ENCODE measurements at places on chromosomes 11 and 22.

- DNase-seq: peak; percentile 40
Measured at GRCh38 chr11:113113801-113114704, 152.8 kb downstream of the NCAM1 start.

- DNase-seq: no peak
Measured at GRCh38 chr22:32325416-32325801, 32.3 kb upstream of the RFPL3 start.

DNA sequence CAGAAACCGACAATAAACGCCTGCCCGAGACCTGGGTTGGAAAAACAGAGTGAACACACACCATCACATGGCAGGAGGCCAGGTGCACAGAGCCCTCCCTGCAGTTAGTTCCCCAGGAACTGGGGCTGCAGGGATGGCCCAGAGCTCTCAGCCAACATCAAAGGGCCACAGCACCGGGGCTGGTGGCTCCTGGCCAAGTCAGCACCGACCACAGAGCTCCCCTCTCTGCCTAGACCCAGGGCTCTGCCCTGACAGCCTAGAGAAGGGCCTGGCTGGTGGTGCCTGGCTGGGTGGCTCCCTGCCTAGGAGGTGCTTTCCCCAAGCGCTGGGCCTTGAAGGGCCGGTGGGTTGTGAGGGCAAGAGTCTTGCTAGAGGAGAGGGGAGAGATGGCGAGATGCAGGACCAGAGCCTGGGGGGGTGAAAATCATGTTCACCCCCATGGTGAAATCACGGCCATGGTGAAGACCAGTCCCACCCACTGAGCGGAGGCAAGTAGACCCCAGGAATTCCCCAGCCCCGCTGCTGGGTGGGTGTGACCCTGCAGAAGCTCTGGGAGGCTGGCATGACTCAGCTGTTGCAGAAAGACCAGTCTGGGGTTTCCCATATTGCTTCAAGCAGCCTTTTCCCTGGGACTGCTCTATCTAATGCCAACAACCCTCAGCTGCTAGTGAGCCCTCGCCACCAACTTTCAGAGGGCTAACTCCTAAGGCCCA is 7.2 kb upstream of the BID start:
- peak; percentile 90 for DNase-seq

DNA sequence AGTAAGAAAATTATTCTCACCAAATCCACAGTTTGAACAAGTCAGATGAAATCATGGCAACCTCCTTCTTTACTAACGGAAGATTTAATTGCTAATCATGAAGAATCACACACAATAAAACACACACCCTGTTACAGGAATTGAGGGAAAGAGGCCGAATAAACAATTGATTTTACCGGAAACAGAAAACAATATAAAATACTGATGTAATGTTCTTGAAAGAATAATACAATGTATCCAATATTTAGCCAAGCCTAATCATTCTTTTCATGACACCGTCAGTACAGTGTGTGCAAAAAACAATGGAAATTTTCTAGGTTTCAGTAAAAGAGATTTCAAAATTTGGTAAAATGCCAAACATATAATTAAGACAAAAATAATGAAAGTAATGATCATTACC is 23.4 kb downstream of the ASRGL1 start:
- DNase-seq: no peak

DNA sequence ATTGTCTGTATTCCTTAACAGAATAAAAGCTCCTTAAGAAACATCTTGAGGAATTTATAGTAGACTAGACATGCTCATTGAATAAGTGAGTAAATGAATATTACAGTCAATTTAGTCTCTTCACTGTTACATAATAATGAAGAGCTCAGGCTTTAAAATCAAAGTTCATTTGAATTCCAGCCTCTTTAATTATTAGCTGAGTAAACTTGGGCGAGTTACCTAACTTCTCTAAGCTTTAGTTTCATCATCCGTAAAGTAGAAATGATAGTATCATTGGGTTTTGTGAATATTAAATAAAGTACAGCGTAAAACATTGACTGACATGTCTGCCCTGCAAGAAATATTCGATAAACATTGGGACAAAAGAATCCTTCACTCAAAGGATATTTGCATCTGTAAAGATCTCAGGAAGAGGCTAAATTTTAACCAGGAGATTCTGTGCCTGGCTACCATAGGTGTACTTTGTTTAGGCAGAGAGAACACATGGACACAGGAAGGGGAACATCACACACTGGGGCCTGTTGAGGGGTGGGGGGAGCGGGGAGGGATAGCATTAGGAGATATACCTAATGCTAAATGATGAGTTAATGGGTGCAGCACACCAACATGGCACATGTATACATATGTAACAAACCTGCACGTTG is 15.2 kb upstream of the BBOX1 start:
- DNase-seq: no peak

- no peak for DNase-seq
Measured at GRCh38 chr11:87454241-87454640, 416.5 kb downstream of the TMEM135 start.

DNA sequence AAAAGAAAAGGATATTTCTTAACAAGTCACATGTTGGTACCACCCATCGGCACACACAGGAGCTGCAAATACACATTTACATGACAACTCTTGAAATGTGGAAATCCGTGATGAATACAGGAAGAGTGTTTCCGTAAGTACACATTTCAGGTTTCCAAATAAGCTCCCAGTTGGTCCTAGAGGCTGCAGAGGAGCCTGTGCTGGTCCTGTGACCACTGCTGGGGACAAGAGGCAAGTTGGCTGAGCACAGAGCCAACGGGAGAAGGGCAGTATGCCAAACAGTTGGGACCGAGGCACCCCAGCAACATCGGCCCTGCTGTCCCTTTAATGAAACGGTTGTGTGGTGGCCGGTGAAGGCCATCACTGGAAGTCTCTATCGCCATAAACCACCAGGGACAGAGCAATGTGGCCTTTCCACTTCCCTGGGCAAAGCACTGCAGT is 38.5 kb upstream of the ARFGAP3 start:
- DNase-seq: no peak

GRCh38 chr11:69001243-69002081 is 11.6 kb downstream of the MRGPRF start:
- DNase-seq: no peak

DNA sequence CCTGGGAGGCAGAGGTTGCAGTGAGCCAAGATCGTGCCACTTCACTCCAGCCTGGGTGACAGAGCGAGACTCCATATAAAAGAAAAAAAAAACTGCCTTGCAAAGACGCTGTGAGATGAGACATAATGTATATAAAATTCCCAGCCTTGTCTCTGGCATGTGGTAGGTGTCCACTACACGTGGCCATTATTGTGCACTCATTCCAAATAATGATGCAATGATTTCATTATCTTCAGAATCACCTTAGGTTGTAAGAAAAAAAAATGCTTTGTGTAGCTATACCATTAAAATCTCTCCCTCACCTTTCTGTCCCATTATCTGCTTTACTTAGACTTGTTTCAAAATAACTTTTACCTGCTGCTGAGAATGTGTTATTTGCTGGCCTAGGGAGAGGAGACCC is 41.6 kb downstream of the C11orf96 start:
- no peak for DNase-seq

GRCh38 chr11:120610111-120610510 is 98.6 kb downstream of the GRIK4 start:
- no peak for DNase-seq

DNA sequence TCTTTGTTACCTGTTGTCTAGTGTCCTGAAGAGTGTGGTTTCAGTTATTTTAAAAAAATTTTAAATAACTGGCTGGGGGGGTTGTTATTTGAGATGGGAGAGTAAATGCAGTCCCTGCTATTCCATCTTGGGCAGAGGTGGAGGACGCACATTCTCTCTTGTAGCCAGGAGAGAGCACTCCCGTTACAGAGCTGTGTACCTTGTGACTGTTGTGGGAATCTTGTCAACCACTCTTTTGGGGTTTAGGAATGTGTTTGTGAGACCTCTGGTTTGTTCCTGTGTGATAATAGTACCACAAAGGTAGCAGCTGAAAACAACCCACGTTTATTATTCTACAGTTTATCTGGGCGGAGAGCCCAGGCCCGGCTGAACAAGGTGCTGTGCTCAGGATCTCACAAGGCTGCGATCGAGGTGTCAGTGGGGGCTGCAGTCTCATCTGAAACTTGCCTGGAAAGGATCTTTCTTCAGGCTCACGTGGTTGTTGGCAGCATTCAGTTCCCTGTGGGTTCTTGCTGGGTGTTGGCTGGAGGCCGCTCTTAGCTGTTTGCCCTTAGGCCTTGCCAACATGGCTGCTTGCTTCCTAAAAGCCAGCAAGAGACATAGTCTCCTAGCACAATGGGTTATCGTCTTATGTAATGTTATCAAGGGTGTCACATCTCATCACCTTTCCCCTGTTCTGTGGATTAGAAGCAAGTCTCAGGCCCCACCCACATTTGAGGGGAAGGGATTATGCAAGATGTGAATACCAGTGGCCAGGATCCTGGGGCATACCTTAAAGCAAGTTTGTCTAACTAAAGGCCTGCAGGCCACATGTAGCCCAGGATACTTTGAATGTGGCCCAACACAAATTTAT is 20.6 kb downstream of the IGHMBP2 start:
- no peak for DNase-seq

DNA sequence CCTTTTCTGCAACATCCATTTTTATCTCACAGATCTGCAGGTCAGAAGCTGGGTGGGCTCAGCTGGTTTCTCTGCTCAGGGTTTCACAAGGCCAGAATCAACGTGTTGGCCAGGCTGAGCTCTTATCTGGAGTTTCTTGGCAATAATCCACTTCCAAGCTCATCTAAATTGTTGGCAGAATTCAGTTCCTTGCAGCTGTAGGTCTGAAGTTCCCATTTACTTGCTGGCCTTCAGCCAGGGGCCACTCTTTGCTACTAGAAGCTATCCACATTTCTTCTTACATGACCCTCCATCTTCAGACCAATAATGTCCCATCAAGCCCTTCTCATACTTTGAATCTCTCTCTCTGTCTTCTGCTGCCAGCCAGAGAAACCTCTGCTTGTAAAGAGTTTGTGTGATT is 103.5 kb downstream of the WNT11 start:
- DNase-seq: no peak

DNA sequence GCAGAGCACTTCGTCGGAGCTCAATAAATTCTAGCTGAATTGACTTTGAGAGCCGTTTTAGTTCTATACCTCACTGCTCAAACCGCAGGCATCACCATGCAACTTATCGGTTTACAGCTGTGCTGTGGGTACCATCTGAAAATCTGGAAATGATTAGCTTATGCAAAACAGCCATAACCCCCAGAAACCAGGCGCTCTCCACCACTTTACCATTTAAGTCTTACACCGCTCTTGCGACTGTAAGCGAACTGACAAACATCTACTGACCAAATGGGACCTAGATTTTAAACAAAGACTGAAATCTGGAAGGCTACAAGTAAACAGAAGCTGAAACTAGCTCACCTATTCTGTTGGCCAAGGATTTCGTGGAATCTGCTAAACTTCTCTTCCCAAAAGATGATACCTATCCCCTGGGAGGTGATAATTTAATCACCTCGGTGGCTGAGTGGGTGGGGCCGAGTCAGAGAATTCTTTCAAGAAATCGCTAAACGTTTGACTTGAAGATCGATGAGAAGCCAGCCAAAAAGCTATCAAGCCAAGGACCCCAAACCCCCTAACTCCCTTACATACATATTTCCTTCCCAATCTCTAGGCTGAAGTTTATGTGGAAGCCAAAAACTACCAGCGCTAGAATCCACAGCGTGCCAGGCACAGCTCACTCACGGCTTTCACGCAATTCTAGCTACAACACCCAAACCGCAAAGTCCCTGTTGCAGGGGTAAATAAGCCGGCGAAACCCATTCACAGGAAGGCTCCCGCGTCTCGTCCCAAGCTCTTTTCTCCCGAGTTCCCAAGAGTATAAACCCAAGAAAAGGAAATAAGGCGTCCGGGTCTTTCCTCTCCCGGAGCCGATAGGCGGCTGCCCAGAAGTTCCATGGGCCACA is 644 bp downstream of the SPTY2D1 start:
- peak; percentile 79 for DNase-seq

DNA sequence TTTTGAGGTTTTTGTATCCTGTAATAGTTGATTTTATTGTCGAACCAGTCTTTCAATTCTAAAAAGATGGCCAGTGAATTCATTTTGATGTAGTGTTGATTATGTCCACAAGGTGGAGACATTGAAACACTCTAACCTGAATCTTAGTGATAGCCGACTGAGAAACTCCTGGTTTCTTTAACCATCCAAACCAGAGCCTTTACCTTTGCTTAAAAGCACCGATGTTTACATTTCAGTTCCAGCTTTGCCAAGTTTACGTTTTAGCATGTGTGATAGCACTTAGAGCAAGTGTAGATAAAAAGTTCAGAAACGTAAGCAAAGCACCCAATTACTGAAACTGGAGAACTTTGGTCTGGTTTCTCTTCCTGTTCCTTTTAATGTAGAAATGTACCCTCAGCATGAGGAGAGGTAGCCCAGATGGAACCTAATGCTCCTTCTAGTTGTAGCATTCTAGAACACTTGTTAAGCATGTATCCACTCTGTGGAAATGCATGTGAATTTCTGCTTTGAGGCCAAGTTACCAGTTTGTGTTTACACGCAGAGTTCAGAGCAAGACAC is 208.6 kb downstream of the DBX1 start:
- DNase-seq: peak; percentile 90

- peak; percentile 46 for DNase-seq
Measured at GRCh38 chr11:107562647-107563208, 2.8 kb downstream of the ALKBH8 start.

GRCh38 chr11:61962213-61963015 is 5.0 kb downstream of the FTH1 start:
- peak; percentile 41 for DNase-seq

GRCh38 chr11:132444911-132445310 is 1074.5 kb downstream of the NTM start:
- DNase-seq: no peak

GRCh38 chr11:80096736-80097135 is 655.9 kb upstream of the TENM4 start:
- DNase-seq: peak; percentile 69

GRCh38 chr11:326592-326841 is 5.9 kb upstream of the IFITM3 start:
- DNase-seq: no peak

GRCh38 chr11:78990261-78990660 is 415.6 kb upstream of the NARS2 start:
- no peak for DNase-seq

GRCh38 chr11:279966-280705 is 1.9 kb downstream of the NLRP6 start:
- peak; percentile 51 for DNase-seq

- no peak for DNase-seq
Measured at GRCh38 chr11:70696076-70696475, 297.7 kb downstream of the CTTN start.

- DNase-seq: no peak
Measured at GRCh38 chr11:460331-461199, 10.5 kb downstream of the PTDSS2 start.

DNA sequence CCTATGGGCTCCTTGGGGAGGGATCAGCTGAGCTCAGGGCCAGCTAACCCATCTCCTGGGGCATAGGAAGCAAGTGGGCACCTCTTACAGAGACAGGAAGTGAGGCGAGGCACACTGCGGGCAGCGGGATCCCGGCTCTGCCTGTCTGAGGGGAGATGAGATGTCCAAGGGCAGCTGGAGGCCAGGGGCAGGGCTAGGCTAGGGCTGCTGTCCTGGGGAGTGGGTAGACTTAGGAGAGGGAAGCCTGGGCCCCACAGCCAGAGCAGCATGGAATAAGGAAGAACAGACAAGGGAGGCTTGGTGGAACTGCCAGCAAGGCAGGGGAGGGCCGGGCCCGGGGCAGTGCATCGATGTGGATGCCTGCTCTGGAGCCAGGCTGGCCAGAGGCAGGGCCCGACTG is 76.3 kb downstream of the MORC2 start:
- DNase-seq: no peak

- no peak for DNase-seq
Measured at GRCh38 chr11:47784785-47785381, 17.7 kb upstream of the FNBP4 start.

All from adipocyte (in vitro differentiated cells).